ENCODE measurements at places on chromosomes 5 and 9.

GRCh38 chr5:142677198-142677597, 8.7 kb downstream of the FGF1 start:
- DNase-seq = no peak

DNA sequence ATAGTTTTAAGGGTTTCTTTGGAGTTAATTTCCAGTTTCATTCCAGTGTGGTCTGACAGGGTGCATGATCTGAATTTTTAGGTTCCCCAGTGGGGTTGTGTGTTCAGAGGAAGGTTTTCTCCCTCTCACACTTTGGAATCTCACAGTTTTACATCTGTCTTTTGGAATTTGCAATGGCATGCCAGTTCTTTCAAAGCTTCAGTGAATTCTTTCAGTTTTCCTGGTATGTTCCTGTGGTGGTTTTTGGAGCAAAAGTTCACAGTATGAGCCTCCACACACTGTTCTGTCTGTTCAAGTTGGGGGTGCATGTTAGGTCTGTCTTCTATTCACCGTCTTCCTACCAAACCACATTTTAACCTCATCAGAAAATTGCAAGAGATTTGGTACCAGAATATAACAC, 624.2 kb downstream of the KCTD16 start:
- no peak for DNase-seq

DNA sequence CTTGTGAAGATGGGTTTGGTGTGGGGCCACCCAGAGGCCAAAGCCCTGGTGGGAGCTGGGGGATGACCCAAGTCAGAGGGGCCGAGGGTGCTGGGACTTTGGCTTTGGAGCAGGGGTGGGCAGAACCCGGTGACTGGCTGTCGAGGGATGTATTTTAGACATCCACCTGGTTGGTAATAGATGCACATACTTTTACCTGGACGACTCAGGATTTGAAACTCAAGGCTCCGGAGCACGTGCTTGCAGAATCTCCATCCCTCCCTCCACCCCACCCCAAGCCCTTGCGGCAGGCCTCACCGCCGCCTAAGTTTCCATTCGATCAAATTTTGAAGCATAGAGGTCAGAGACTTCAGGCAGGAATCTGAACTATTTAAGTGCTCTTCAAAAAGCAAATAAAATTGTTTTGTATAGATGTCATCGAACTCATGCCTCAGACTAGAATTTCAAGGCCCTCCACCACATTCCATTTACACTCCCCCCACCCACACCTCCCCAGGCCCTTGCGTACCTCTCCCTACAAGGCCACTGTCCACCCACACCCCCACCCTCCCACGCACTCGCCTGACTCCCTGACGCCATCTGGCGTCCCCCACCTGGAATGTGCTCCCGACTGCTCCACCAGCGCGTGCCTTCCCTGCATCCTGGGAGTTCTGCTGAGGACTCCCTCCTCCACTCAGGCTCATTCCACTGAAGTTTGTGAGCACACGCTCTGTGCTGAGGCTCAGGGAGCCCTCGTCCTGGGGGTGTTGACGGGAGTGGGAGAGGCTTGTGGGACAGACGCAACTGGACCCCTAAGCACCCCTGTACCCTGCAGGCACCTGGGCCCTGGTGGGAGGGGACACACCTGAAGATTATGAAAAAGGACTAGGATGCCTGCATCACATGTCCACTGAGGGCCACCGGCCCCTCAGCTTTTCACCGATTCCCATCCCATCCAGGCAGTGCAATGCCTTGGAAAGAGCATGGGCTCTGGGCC, 56.4 kb upstream of the RPL26L1 start:
- DNase-seq = no peak

DNA sequence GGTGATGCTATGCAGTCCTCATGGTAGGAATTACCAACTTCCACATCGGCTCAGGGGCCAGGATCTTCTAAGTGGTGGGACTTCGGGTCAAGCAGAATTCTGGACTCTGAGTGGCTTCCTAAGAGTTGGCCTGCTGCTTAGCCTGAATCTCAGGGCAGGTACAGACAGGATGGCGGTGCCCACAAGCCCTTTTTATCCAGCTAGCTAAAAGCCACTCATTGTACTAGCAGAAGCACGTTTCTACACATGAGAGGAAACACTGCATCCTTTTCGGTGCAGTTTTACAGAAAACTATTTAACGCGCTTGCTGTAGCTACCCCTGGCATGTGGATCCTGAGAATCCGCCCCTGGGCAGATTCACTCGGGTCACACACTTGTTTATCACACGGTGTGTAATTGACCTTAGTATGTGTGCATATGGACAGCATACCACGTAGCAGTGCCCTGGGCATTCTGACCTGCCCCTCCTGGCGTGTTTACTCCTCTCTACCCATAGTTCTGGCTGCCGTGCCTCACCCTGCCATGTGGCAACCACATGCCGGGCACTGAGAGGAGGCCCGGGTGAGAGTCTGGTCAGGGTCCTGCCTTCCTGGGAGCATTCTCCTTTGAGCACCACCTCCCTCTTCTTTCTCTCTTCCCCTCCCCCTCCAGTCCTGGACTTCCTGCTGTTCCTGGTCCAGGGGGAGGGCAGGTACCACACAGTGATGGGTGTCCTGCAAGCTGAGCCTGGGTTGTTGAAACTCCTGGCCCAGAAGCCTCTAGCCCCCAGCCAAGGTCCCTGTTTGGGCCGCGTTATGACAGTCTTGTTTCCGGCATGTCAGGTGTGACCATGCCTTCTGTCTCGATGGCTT, 65.9 kb downstream of the DAB2IP start:
- DNase-seq = no peak

GRCh38 chr5:115194676-115195075, 25.0 kb upstream of the TRIM36 start:
- no peak for DNase-seq

DNA sequence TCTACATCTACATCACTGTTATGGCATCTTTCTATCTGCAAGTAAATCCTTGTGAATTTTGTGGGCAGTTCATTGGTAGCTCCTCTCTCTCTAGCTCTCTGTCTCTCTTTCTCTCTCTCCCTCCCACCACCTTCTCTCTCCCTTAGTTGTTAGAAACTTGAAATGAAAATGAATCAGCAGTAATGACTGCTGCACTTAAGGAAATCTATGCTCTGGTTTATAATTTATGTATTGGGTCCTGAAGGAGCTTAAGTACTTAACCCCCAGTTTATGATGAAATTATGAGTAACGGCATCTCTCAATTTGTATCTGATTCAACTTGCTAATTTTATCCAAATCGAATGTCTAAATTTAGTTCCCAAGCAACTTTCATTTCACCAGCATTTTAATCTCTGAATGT, 52.0 kb upstream of the PTGER4 start:
- no peak for DNase-seq

GRCh38 chr5:113246361-113246870, 188.4 kb downstream of the TSSK1B start:
- no peak for DNase-seq

- no peak for DNase-seq
Observed at GRCh38 chr5:89733772-89734171, 675.8 kb downstream of the CETN3 start.

GRCh38 chr5:98786191-98786853, 12.9 kb downstream of the RGMB start:
- no peak for DNase-seq

DNA sequence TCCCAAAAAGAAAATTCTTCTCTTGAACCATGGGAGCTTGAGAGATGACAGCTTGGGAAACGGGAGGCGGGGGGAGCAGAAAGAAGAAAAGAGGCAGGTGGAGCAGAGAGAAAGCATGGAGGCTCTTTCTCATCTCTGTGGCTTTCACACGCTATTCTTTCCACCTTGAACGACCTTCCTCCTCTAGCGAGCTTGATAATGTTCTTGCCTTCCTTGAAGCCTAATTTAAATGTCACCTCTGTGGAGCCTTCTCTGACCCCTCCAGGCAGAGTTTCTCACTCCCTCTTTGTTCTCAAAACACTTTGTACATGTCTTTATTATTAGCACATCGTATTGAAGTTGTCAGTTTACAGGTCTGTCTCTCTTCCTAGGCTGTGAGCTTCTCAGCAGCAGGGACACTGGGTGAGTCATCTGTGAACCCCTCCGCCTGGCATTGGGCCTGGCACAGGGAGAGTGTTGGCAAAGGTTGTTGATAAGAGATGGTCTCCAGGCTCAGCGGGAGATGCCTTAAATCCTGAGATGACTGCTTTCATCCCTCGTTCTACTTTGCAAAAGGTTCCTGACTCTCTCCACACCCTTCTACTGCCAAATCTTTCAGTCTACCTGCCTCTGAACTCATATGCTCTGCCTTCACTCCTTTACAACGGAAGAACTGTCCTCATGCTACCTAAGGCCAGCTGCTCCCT, 14.1 kb upstream of the STRBP start:
- no peak for DNase-seq

DNA sequence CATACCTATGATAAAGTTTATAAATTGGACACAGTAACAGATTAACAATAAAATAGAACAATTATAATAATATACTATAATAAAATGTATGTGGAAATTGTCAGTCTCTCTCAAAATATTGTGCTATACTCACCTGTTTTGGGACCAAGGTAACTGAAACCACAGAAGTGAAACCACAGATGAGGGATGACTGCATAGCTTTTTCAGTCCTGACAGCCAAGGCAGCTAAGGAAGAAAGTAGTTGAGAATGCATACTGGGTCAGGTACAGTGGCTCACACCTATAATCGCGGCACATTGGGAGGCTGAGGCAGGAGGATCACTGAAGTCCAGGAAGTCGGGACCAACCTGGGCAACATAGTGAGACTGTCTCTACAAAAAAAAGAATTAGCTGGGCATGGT, 8.9 kb downstream of the SRP19 start:
- no peak for DNase-seq

GRCh38 chr5:79878721-79879336, 112.2 kb downstream of the MTX3 start:
- DNase-seq = no peak

All from cortex of kidney (tissue), 1 donor.